ENCODE measurements at places on chromosomes 5 and 9.
A peak's percentile ranks its signal among the peaks of the same experiment; 100 is the strongest.

DNA sequence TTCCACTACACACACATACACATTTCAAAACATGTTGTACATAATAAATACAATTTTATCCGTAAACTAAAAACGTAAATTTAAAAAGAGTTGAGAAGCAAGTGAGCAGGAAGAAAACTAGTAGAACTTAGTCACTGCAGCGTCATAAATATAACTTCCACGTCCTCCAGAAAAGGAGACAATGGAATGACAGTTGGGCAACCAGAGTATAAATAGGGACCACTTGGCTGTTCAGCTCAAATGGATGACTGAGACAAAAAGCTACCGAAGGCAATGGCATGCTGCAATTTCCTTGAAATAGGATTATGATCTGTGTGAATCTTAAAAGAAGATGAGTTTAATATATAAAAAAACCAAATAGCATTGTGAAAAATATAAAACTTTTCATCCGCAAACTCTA is 438.5 kb upstream of the RGMB start:
- DNase-seq: no peak

- DNase-seq: peak; percentile 39
Measured at GRCh38 chr9:133113949-133114885, 6.8 kb downstream of the RALGDS start.

DNA sequence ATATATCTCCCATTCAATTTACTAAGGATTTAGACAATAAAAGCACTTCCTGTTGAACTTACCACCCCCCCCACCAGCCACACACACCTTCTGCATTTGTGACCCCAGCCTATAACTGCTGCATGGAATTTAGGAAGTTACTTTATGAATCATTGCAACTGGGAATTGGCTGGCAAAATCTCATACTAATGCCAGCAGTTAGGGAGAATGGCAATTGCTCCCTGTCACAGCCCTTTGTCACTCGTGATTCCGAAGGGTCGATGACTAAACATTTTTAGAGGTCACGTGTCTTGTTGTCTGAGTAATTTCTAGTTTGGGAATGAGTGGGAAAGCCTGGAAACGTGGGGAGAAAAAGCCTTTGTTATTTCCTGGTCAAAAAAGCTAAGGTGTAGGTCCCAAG is 46.6 kb upstream of the PCA3 start:
- no peak for DNase-seq

GRCh38 chr5:95939465-95939864 is 22.2 kb downstream of the ELL2 start:
- no peak for DNase-seq

GRCh38 chr5:40410231-40410861 is 269.4 kb upstream of the PTGER4 start:
- DNase-seq: no peak

Data from hematopoietic multipotent progenitor cell treated with erythropoietin and hydrocortisone succinate and interleukin-3 and kit ligand, for 8 days (in vitro differentiated cells).